Thoracic aorta (tissue), 2 donors: ENCODE measurements at places on chromosomes 7 and 10. TPM values are rescaled to one million over a fixed set of nuclear protein-coding genes. Genes with fewer than 3 reads are reported as not detected.

ZFYVE27 gene
- total RNA-seq, result 24.8 TPM

FRMPD2 gene
- not detected for total RNA-seq

SUN3 gene
- not detected for total RNA-seq

DNA sequence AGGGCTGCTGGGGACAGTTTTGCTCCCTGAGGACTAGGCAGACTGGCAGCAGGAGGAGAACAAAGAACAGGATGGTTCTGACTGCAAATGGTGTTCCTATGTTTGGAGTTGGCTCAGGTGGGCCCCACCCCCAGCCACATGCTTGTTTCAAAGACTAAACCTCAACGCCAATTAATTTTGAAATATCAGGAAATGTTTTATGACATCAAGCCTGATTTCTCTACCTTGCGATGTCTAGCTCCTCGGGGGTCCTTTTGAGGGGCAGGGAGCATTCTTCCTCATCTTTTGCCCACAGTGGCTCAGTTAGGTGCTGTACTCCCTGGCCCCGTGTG lies 4.1 kb upstream of the MYH16 start:
- no peak for DNase-seq
- no peaks in the 10 kb centered on the region for H3K36me3 ChIP-seq
- H3K27ac ChIP-seq, result peak overlapping the region; percentile 62
- H3K4me3 ChIP-seq, result no peak overlapping the region
- H3K27me3 ChIP-seq, result no peaks in the 10 kb centered on the region
- peaks cover 19% of the 10 kb centered on the region for H3K4me1 ChIP-seq

DNA sequence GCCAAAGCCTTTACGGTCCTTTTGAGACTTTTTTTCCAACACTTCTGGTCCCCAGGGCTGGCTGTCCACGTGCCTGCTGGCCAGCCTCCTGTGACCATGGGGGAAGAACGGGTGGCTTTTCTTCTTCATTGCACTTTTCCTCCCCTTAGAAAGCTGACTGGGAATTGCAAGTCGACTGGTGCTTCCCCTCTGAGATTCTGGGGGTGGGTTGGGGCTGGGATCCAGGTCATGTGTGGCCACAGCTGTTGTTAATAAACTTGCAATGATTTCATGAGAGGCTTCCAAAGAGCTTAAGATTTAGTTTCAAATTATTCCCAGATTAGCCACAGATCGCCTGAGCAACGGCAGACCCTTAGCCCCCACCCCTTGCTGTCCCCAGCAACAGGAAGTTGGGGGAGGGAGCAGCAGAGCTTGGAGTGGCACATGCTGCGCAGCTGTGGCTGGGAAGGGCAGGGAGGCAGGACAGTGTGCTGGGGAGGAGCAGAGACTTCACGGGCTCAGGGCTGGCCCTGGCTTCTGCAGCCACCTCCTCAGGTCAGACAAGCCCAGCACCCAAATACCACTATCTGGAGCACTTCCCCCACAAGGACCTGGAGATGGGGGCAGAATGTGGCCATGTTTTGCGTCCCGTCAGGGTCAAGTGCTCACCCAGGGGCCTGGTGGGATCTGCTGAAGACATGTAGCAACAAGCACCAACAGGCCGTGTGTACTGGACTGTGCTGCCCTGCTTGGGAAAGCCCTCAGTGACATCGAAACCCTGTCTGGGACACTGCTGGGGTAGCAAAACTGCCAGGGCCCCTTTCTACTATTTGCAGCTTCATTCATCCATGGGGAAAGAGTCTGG lies 147.1 kb downstream of the RNF216 start:
- H3K4me3 ChIP-seq, result peak overlapping the region; percentile 41
- no peak for DNase-seq
- H3K36me3 ChIP-seq, result no peaks in the 10 kb centered on the region
- H3K27me3 ChIP-seq, result no peaks in the 10 kb centered on the region
